ENCODE measurements at places on chromosomes 7 and 10. TPM values are rescaled to one million over a fixed set of nuclear protein-coding genes. Genes with fewer than 3 reads are reported as not detected.

DNA sequence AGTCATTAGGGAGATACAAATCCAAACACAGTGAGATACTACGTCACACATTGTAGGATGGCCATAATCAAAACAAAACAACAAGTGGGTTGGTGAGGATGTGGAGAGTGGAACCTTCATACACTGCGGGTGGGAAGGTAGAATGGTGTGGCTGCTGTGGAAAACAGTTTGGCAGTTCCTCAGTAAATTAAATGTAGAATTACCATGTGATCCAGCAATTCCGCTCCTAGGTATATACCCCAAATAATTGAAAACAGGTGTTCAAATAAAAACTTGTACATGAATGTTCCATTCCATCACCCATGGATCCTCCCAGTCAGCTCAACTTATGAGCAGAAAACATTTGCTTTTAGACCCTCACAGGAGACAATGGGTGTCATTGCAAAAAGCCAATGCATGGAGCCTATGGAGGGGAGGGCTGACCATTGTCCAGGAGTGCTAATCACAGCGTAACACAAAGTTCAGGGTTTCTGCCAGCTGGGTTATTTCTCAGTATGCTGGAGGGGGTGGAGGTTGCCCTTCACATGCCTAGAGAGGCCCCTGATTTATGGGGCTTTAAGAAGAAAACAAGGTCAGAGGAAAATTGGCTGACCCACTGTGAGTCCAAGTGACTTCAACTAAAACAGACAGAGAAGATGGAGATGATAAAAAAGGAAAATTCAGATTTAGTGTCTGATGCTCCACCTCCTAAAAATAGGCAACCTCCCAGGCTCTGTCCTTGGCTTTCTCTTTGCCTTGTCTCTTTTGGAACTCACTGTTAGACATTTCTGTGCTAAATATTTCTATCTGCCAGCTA is 124.1 kb downstream of the WDR11 start:
- no peaks in the 10 kb centered on the region for H3K27me3 ChIP-seq
- DNase-seq = peak; percentile 37
- no peaks in the 10 kb centered on the region for H3K36me3 ChIP-seq
- peak overlapping the region; percentile 75 for H3K27ac ChIP-seq
- no peaks in the 10 kb centered on the region for H3K4me1 ChIP-seq
- H3K4me3 ChIP-seq = no peak overlapping the region

DNA sequence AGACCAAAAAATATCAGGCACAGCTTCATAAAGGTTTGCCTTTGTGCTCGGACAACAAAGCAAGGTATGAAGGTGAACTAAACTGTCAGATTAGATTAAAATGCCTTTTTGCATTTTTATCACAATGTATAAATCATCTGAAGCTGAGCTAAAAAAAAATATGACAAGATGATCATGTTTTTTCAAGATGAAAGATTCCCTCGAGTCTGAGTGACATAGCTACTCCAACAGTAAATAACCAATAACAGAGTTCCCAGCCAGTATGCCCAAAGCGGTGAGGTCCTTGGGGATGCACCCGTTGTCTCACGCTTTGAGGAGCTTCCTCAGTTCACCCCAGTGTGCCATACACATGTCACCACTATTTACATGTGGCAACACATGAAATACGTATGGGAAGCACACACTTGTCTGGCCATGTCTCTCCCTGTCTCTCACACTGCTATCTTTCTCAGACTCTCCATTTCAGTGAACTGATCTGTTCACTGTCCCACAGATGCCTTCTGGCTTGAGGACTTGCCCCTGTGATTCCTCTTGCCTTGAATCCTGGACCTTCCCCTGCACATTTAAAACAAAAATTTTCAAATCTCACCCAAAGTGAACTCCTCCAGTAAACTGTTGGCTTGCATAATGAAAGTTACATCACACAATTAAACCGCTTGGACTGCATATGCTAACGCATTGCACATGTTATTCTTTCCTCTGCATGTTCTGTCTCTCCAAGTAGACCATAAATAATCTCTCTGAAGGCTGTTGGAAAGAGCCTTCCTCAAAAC is 2.6 kb upstream of the PIK3CG start:
- no peaks in the 10 kb centered on the region for H3K27me3 ChIP-seq
- no peaks in the 10 kb centered on the region for H3K4me1 ChIP-seq
- no peak overlapping the region for H3K27ac ChIP-seq
- H3K36me3 ChIP-seq = no peaks in the 10 kb centered on the region
- no peak for DNase-seq

DNA sequence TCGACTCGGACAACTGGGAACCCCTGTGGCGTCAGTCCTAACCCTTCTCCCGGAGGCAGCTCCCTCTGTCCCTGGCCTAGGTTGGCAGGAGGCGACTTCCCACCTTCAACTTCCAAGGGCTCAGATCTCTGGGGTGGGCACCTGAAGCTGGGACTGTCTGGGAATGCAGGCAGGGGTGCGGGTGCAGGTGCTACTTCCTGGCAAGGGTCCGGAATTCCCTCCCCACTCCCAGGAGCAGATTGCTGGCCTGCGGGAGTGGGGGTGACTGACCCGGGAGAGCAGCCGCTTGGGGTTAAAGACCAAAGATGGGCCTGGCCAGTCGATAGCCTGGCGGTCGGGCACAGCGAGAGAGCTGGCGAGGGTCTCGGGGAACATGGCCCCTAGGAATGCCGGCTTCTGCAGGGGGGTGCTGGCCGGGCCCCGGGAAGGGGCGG is 387 bp downstream of the EPHA1 start:
- H3K4me3 ChIP-seq = no peak overlapping the region
- H3K36me3 ChIP-seq = no peaks in the 10 kb centered on the region
- peaks cover 29% of the 10 kb centered on the region for H3K4me1 ChIP-seq
- H3K27ac ChIP-seq = peak overlapping the region; percentile 65

DNA sequence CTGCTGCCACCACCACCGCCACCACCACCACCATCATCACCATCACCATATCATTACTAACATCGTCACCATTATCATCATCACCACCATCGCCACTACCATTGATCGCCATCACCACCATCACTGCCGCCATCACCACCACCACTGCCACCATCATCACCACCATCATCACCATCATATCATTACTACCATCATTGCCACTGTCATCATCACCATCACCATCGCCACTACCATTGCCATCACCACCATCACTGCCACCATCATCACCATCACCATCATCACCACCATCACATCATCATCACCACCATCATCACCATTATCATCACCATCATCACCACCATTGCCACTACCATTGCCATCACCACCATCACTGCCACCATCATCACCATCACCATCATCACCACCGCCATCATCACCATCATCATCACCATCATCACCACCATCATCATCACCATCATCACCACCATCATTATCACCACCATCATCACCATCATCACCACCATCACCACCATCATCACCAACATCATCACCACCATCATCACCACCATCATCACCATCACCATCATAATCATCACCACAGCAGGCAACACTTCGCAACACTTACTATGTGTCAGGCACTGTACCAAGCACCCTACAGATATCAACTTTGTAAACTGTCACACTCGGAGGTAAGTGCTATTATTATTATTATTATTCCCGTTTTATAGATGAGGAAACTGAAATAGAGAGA is 19.3 kb downstream of the NMT2 start:
- H3K4me1 ChIP-seq = no peaks in the 10 kb centered on the region
- no peak overlapping the region for H3K27ac ChIP-seq
- H3K27me3 ChIP-seq = no peaks in the 10 kb centered on the region
- no peak for DNase-seq
- no peak overlapping the region for H3K4me3 ChIP-seq

Gene TEX47
- total RNA-seq = not detected

DNA sequence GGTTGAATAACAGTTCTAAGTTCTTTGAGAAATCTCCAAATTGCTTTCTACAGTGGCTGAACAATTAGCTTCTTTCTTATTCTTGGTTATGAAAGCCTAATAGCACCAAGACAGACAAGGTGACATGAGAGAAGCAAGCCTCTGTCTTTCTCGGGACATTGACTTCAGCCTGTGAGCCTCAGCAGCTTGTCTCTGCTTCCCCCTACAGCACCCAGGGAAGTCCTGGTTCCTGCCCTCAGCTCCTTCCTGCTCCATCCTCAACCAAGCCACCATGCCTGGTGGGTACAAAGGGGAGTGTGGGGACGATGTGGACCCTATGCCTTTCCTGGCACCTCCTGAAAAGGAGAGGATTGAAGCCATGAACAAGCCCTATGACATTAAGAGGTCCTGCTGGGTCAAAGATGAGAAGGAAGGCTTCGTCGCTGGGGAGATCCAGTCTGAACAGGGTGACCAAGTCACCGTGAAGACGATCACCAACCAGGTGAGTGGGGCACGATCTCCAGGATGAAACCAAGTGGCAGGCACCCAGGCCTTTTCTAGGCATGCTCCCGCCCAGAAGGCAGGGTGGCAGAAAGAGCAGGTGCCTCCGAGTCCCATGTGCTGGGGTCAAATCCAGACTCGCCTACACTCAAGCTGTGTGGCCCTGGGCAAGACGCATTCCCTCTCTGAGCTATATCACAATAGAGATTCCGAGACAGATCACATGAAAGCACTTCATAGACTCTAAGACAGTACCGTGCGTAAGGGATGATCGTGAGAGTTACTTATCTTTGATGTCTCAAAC is 30.8 kb upstream of the KPNA7 start:
- no peak overlapping the region for H3K4me3 ChIP-seq
- H3K36me3 ChIP-seq = no peaks in the 10 kb centered on the region

DNA sequence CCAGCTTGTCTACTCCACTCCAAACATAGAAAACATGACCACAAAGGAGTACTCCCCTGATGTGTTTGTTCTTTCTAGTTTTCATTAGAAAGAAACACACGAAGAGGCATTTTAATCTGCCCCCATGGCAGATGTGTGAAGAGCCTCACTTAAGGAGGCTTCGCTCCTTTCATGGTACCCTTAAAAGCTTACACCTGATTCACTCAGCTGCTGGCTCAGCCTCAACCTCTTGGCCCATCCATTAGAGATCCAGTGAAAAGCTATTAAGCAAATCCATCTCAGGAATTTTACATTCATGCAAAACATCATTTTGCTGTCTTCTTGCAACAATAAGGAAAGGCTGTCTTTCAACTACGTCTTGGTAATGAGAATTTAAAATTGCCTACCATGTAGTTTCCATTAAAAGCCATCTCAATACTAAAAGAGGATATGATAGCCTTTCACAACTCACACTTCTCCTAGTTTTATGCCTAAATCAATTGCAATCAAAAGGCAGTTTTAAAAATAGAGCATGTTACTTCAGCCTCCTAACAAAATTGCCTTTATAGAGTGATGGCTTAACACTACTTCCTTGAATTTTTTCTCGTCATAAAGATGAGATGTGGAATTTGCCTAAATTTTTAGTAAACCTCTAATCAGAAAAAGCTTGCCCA is 22.7 kb downstream of the MACC1 start:
- no peaks in the 10 kb centered on the region for H3K27me3 ChIP-seq
- peak; percentile 59 for DNase-seq
- no peak overlapping the region for H3K4me3 ChIP-seq
- H3K36me3 ChIP-seq = no peaks in the 10 kb centered on the region
- H3K4me1 ChIP-seq = no peaks in the 10 kb centered on the region

DNA sequence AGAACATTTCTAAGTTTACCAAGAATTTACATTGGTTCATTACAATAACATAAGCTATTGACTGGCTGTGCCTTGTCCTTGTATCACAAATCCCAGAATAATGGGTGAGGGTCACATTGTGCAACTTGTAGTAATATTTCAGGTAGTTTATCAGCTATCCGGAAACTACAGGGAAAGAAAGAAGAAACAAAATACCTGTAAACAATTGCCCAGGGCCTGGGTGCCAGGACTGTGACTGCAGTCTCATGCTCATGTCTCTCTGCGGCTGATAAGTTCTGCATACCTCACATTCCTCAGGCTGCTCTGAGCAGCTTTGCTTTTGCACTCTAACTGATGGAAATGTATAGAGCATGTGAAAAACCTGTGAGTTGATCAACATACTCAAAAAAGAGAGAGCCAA is 131.8 kb upstream of the TRIM24 start:
- no peaks in the 10 kb centered on the region for H3K27me3 ChIP-seq
- H3K4me3 ChIP-seq = no peak overlapping the region
- H3K27ac ChIP-seq = no peak overlapping the region
- DNase-seq = no peak

GRCh38 chr7:55178292-55178862 is 159.6 kb downstream of the EGFR start:
- no peaks in the 10 kb centered on the region for H3K27me3 ChIP-seq
- H3K36me3 ChIP-seq = no peaks in the 10 kb centered on the region
- DNase-seq = no peak
- H3K4me1 ChIP-seq = no peaks in the 10 kb centered on the region
- peak overlapping the region; percentile 78 for H3K27ac ChIP-seq

- DNase-seq = no peak
- H3K27ac ChIP-seq = no peak overlapping the region
- H3K36me3 ChIP-seq = no peaks in the 10 kb centered on the region
- no peaks in the 10 kb centered on the region for H3K27me3 ChIP-seq
Measured at GRCh38 chr10:5818894-5819293, 5.7 kb upstream of the GDI2 start.

- H3K4me3 ChIP-seq = no peak overlapping the region
- H3K36me3 ChIP-seq = no peaks in the 10 kb centered on the region
- H3K4me1 ChIP-seq = no peaks in the 10 kb centered on the region
- H3K27ac ChIP-seq = no peak overlapping the region
- no peak for DNase-seq
Measured at GRCh38 chr7:39672176-39672575, 48.8 kb downstream of the RALA start.

Gene RARRES2
- total RNA-seq = 257 TPM

GRCh38 chr10:62705789-62706188 is 98.7 kb upstream of the ADO start:
- no peak overlapping the region for H3K4me3 ChIP-seq
- no peak overlapping the region for H3K27ac ChIP-seq
- no peaks in the 10 kb centered on the region for H3K27me3 ChIP-seq

Measured in uterus (tissue), 4 donors.